Forelimb muscle (tissue), 1 donor: ENCODE measurements at places on chromosomes 1 and 21. TPM values are rescaled to one million over a fixed set of nuclear protein-coding genes. Genes with fewer than 3 reads are reported as not detected.

- DNase-seq = no peak
Measured at GRCh38 chr1:192967211-192967877, 91.8 kb downstream of the UCHL5 start.

- no peak for DNase-seq
Measured at GRCh38 chr1:56418151-56418631, 161.2 kb downstream of the PLPP3 start.

GRCh38 chr1:60678391-60678790 is 404.0 kb upstream of the NFIA start:
- no peak for DNase-seq

GRCh38 chr1:37472281-37472680 is 2.1 kb upstream of the ZC3H12A start:
- DNase-seq = no peak

DNA sequence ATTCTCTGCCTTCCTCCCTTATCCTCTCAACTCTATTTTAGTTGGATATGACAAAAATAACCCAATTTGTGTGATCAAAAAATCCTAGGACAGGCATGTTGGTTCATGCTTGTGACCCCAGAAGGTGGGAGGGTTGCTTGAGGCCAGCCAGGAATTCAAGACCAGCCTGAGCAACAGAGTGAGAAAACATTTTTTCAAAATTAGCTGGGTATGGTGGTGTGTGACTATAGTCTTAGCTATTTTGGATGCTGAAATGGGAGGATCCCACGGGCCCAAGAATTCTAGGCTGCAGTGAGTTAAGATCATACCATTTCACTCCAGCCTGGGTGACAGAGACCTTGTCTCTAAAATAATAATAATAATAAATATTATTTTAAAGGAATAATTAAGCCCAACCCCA is 1383.1 kb upstream of the ADGRL2 start:
- DNase-seq = no peak

DNA sequence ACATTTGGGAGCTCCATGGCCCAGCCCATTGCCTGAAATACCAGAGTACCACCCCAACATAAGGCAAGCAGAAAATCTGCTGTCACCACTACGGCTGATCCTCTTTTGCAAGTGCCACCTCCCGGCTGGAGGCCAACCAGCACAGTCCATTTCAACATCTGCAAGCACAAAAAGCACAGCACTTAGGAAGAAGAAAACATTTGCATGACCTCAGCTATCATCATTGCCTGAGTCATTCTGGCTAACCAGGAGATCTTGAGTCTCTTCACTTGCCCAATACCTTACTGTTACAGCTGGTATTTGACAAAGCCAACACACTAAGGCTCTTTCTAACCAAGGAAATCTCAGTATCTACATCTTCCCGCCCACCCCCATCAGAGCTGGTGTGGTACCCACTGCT is 55.9 kb downstream of the NEK7 start:
- DNase-seq = no peak

DNA sequence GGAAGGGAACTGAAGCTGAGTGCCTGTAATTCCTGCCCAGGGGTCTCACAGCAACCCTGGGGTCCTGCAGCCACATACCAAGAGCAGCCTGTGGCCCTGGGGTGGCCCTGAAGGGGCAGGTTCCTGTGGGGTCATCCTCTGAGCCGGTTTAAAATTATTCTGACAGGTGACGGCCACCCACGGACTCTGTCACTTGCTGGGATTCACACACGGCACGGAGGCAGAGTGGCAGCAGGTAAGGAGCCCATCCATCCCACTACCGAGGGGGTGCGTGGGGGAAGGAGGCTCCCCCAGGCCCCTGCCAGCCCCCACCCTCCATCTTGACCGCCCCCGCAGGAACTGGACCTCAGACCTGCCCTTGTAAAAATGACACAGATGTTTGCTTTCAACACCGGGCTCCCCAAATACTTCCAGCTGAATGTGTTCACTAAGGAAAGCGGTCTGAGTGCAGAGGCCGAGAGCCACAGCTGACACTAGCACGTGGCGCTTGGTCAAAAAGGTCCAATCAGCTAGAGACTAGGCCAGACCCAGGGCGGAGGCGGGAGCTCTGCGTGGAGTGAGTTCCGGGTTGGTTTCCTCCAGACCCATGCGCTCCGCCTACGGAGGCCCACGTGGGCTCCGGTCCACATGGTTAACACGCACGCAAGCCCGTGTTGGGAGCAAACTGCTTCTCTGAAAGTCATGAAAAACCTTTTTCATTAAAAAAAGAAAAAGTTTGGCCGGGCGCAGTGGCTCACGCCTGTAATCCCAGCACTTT is 10.0 kb downstream of the YBEY start:
- DNase-seq = peak; percentile 74

GRCh38 chr1:56758794-56759193 is 60.4 kb downstream of the FYB2 start:
- no peak for DNase-seq

GRCh38 chr1:175783126-175783722 is 39.8 kb upstream of the TNR start:
- DNase-seq = no peak

- no peak for DNase-seq
Measured at GRCh38 chr1:17207966-17208418, 3.1 kb downstream of the PADI1 start.

GRCh38 chr1:113835686-113836290 is 23.5 kb upstream of the RSBN1 start:
- no peak for DNase-seq

- DNase-seq = no peak
Measured at GRCh38 chr1:204449678-204450280, 38.2 kb upstream of the PPP1R15B start.

DNA sequence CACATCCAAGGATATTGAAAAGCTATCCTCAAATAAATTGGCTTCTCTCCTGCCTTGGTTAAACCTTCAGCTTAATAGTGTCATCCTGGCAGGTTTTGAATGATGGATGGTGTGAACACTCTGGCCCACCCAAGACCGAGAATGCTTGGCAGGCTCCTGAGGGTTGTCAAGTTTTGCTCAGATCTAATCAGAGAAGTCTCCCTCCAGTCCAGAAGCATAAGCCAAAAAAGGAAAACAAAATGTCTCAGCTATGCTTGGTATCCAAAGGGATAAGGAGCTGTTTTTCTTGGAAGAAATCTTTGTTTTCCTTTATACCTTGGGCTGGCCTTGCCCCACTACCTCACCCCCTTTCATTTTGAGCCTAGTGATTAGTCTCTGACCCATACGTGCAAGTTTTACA is 172.7 kb downstream of the CRB1 start:
- no peak for DNase-seq

DNA sequence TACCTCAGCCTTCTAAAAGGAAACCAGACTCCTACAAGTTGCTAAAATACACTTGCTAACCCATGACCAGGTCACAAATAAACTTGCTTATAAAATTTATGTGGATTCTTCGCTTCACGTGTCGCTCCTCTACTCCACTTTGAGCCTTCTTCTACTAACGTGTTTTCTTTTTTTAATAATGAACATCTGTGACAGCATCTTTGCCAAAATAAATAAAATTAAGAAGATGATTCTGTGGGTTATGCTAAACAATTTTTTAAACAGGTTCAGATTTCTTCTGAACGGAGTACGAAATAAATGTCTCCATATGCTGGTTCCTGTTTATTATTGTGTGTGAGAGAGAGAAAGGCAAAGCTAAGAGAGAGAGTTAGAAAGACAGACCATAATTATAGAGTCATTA is 735.8 kb downstream of the LTN1 start:
- no peak for DNase-seq

GRCh38 chr1:27669876-27670275 is 2.1 kb downstream of the IFI6 start:
- DNase-seq = no peak

DNA sequence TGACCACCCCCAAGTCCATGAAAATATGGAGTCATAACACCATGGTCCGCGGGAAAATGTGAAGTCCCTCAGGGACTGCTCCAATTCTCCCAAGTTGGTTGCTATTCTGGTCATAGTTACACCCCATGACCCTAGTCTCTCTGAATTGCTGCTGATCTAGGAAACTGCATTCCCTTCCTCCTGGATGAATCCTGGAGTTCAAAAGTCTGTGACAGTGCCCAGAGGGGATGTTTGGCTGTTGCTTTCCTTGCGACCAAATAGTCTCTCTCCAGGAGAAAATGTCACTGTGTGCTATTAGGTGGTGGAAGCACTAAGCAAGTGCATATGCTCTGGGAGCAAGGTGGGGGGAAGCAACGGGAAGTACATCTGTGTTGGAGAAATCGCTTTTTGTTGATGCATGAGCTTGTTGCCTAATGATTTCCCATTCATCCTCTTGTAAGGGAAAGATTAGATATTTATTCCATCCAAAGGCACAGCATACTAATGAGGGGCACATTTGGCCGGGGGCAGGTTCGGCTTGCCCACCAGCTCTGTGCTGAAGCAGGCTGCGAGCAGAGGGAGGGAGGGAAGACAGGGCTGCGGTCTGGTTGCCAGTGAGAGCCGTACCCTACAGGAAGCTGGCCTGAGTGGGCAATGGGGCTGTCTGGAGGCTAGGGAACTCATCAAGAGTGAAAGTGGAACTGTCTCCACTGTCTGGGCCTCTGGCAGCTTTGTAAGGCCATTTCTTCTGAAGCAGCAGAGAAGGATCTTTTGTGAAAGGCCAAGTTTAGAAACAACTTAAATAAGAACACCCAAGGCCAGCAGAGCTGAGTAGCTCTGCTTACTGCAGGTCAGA is 27.2 kb downstream of the SYT6 start:
- DNase-seq = no peak

DNA sequence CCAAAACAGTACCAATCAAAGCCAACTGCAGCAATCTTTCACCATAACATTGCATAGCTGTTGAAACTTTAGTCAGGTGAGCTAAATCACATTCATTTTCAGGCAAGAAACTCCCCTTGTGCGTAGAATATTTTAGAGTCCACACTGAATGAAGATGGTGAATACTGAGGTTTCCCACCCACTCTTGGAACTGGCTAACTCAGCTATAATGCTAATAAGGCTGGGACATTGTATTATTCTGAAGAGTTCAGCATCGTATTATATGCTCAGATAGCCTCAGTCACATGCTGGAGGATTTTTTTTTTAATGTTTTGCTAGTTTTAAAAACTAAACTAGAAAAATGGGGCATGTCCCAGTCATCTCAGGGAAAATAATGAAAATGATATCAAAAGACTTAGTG is 352.3 kb upstream of the FMN2 start:
- DNase-seq = no peak

DNA sequence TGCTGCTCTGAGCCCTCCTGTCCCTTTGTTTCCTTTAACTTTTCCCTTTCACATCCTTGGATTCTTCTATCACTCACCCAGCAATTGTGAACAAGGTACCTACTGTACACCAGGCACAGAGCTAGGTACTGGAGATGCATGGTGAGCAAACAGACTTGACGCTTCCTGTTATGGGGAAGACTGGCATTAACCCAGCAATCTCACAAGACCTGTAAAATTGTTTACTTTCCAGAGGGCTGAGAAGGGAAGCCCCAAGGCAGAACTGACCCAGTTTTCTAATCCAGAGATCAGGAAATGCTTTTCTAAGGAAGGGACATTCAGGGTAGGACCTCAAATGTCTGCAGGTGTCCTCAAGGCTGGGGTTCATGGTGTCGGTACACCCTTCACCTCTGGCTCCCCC is 171.6 kb upstream of the KAZN start:
- no peak for DNase-seq

- no peak for DNase-seq
Measured at GRCh38 chr1:182257369-182258063, 134.1 kb downstream of the GLUL start.

GRCh38 chr1:21544095-21544494 is 34.9 kb downstream of the ALPL start:
- DNase-seq = no peak

DNA sequence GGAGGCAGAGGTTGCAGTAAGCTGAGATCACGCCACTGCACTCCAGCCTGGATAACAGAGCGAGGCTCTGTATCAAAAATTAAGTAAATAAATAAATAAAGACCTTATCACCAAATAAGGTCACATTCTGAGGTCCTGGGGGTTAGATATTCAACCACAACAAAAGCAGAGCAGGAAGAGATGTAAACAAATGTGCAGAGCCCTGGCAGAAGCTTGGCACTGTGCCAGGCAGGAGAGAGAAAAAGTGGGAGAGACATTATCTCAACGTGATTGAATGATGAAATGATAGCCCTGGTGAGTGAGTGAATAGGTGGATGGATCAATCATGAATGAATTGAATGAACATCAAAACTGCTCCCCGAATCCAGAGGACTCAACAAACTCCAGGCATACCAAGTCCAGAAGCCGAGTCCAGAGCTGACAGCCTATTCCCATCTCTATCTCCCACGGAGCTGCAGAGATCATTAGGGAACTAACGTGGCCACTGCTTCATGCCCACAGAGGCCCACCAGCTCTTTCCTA is 150.7 kb downstream of the TOMM20 start:
- DNase-seq = no peak

DNA sequence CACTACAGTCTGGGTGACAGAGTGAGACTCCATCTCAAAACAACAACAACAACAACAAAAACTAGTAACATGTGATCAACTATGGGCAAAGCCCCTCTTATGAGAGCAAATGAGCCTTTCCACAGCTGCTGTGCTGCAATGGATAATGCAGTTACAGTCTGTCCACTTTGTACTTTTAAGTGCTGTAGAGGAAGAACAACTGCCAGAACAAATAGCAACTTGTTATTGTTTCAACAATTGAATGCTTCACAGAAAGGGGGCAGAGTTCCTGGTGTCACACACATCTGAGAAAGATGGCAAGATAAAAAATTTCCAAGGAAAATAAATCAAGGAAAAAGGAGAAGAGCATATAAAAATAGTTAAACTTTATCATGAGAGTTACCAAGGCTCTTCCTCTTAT is 243.6 kb upstream of the DMRTA2 start:
- no peak for DNase-seq

GRCh38 chr1:28045777-28046176 is 42.6 kb downstream of the EYA3 start:
- DNase-seq = no peak

- no peak for DNase-seq
Measured at GRCh38 chr1:6099787-6100765, 54.4 kb downstream of the KCNAB2 start.

GRCh38 chr1:95451054-95451453 is 217.0 kb downstream of the RWDD3 start:
- DNase-seq = no peak

- DNase-seq = peak; percentile 89
Measured at GRCh38 chr1:35369922-35370671, 101.6 kb downstream of the ZMYM4 start.

DNA sequence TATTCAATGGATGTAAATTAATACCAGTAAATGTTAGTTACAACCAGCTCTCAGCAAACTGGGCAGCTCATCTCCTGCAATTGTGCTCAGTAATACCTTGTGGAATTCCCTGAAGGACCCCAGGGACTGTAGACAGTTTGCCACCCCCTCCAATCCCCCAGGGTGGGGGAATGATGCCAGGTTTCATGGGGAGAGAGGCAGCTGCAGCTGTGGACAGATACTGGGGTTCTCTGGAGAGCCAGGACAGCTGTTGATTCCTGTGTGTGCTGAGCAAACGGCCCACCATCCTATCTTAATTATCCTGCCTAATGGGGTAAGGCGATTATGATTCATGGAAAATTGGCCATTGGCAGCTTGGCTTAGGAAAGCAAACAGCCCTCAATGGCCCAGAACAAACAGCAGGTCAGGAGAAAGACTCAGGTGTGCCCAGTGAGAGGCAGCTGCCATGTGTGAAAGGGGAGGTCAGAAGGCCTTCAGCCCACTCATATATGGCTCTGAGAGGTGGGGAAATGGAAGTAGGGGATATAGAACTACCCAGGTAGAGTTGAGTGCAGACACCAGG is 148.9 kb upstream of the CTTNBP2NL start:
- DNase-seq = no peak

Gene KIAA0319L
- 35.6 TPM for polyA plus RNA-seq

Gene CRB1
- polyA plus RNA-seq = 0.39 TPM

Gene CRYAA
- not detected for polyA plus RNA-seq

Gene SYT6
- polyA plus RNA-seq = 1.7 TPM

Gene FOXO6
- polyA plus RNA-seq = 14.9 TPM

Gene SAMSN1
- 1.4 TPM for polyA plus RNA-seq

Gene HPCAL4
- 2.2 TPM for polyA plus RNA-seq

Gene NLRP3
- polyA plus RNA-seq = 0.66 TPM
